CD4-positive, alpha-beta T cell treated with Interleukin-17A for 1 hour (primary cell): ENCODE measurements at places on chromosomes 2 and 18.

GRCh38 chr18:60873708-60874107, 459.5 kb upstream of the CDH20 start:
- no peak for DNase-seq

- DNase-seq = no peak
Measured at GRCh38 chr2:149577269-149577668, 10.3 kb downstream of the MMADHC start.

DNA sequence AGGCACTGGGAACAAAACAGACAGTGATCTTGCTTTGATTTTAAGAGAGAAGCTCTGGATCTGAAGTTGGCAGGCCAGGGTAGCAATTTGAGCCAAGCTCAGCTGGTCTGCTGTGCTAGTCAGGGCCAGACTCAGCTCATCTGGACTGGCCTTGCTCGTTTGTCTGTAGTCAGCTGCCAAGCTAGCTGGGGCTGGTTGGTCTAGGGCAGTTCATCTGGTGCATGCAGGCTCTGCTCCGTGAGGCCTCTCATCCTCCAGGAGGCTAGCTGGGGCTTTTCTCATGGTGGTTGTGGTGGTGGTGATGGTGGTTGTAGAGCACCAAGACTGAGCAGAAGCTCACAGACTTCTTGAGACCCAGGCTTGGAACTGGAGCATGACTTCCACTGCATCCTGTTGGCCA, 10.3 kb downstream of the FBLN7 start:
- DNase-seq = no peak

DNA sequence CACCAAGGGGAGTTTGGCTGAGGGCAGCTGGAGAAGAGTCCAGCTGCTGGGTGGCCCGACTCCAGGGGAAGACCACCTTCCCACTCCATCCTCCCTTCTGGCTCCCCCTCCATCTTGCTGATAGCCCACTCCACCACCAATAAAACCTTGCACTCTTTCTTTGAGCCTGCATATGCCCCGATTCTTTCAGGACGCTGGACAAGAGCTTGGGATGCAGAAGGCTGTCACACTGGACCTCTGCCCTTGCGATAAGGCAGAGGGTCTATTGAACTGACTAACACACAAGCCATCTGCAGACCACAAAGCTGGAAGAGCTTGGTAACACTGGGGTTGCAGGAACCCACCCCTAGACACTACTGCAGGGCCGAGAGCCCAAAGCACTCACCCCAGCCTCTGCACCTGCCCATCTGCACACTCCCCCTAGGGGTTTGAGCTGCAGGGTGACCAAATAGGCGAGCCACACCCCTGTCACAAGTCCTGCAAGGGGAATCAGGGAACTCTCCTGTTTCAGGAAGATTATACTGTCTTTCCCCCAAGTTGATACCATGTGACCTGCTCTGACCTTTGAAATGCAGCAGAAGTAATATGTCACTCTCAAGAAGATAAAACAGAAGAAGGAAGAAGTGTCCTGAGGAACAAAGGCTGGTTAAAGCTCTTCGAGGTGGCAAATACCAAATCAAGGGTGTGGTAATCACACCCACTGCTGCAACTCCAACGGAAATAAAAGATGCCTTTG, 70.5 kb downstream of the SMAD4 start:
- no peak for DNase-seq

- DNase-seq = no peak
Measured at GRCh38 chr2:72103161-72103560, 44.5 kb downstream of the CYP26B1 start.

GRCh38 chr2:240848900-240849680, 19.5 kb upstream of the AGXT start:
- DNase-seq = no peak

DNA sequence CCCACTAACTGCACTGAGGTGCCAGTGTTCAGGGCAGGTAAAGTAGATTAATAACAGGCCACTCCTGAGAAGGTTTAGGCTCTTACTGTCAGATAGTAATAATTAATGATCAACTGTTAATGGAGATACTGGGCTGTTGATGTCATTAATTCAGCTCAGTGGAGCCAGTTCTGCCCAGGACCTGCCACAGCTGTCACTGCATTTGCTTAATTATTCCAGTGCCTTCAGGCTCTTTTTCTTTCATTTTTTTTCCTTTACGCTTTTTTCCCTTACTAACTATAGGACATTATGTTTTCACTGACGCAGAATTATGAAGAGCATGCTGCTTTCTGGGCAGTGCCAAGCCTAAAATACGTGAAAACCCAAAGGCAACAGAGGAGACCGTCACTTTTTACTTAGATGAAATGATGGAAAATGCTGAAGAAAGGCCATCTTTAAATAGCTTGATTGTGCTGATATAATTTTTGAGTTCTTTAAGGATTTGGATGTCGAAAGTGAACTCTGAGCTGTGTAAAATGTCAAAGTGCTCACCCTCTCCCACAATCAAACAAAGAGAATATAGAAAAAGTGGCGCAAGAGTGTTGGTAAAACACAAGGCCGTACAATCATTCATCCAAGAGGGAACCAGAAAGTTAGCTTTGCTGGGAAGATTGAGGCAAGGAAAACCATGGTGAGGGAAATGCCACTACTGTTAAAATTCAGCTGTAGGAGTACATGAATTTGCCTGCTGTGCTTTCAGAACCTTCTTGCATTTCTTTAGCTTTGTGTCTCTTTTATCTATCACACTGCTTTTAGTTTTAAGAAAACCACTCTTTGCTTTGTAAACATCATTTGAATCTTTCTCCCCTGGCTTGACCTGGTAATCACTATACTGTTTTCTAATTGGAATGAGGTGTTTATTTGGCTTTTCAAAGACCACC, 192.0 kb upstream of the ZEB2 start:
- DNase-seq = no peak

DNA sequence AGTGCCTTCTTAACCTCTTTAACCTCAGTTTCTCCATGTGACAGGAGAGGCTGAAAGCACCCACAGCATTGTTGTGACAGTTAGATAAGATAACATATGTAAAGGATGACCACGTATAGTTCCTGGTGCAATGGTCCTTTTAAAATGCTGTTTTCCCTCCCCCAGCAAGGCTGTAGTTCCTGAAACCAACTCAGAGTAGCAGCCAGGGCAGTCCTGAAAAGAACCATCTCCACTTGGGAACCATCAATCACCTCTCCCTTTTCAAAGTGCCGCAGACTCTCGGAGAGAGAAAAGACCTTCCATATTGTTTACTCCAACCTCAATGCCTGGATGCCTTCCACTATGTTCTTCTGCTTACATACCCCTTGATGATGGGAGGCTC, 158.8 kb downstream of the DDX1 start:
- no peak for DNase-seq

DNA sequence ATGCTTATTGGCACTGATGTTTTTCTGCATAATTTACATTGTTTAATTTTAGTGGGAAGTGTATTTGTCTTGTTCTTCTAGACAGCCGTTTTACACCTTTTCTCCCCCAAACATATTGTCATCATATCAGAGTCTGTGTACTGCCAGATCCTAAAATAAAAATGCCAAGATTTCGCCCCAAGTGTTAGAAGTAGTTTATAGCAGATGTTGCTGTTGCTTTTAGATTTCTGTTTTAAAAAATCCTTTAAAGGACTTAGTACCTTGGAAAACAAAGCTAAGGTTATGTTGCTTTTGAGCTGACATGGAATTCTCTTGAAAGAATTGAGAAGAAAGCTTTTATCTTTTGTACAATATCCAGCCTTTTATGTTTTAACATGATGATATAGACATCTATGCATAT, 36.0 kb downstream of the NAB1 start:
- no peak for DNase-seq

- no peak for DNase-seq
Measured at GRCh38 chr2:21367421-21367820, 243.7 kb downstream of the TDRD15 start.

GRCh38 chr2:222434204-222434603, 9.9 kb downstream of the SGPP2 start:
- no peak for DNase-seq

- DNase-seq = peak; percentile 88
Measured at GRCh38 chr2:74553892-74554819, at the start of the genes DOK1 and LOXL3. TSS of gene DOK1 (plus strand) at chr2:74554720. CDS start at chr2:74554755, 35 bp downstream. TSS of gene LOXL3 (minus strand) at chr2:74553942. CDS start at chr2:74552634, 1,308 bp downstream.

DNA sequence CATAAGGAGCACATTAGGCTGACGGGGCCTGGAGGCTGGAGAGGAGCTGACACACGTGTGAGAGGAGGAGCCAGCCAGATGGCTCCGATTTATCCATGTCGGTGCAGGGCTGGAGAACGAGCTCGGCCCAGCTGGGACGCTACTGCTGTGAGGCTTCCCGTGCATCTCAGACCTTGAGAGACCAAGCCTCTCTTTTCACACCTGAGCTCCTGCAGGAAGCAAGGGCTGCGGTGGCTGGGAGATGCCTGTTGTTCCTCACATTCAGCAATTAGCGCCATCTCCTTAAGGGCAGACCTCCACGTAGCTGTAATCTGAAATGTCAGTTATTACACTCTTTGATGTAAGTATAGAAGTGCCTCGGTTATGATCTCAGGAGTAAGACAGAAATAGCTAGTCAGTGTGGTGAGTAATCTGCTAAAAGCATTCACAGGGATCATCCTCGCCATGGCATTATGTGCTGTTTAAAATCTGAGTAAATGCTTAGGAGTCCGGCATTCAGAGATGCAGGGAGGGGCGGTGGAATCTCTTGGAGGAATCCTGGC, 107.9 kb downstream of the PRKCE start:
- DNase-seq = no peak

DNA sequence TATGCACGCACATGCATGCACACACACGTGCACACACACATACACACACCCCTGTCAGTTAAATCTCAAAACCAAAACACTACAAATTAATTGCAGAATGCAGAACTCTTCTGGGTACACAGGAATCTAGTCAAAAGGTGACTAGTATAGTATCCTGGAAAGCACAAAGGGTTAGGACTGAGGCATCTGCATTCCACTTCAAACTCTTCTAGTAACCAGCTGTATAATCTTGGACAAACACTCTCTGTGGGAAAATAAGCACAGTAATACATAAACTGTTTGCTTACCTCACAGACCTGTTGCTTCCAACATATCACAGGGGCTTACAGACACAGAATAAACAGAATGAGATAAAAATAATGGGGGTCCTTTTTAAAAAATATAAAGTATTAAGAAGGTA, 49.1 kb downstream of the TTC21B start:
- no peak for DNase-seq

GRCh38 chr2:72000110-72000509, 147.6 kb downstream of the CYP26B1 start:
- DNase-seq = no peak

- DNase-seq = no peak
Measured at GRCh38 chr2:44869761-44870160, 71.7 kb upstream of the SIX3 start.

GRCh38 chr18:34942276-34942675, 98.9 kb upstream of the MAPRE2 start:
- no peak for DNase-seq

DNA sequence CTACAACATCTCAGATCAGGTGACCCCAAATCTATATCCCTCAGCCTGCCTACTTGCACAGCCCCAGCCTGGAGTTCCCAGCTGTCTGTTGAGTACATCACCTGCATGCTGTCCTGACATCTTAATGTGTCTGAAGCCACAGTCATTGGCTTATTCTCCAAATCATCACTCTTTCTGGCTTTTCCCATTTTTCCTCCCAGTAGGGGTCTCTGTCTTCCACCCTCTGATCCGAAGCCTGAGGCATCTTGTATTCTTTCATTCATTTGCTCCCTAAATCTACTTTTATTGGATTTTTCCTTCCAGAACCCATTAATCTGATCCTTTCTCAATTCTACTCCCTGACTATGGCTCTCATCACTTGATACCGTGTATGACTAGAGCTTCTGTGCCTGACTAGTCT, 332.9 kb upstream of the DCC start:
- DNase-seq = no peak

DNA sequence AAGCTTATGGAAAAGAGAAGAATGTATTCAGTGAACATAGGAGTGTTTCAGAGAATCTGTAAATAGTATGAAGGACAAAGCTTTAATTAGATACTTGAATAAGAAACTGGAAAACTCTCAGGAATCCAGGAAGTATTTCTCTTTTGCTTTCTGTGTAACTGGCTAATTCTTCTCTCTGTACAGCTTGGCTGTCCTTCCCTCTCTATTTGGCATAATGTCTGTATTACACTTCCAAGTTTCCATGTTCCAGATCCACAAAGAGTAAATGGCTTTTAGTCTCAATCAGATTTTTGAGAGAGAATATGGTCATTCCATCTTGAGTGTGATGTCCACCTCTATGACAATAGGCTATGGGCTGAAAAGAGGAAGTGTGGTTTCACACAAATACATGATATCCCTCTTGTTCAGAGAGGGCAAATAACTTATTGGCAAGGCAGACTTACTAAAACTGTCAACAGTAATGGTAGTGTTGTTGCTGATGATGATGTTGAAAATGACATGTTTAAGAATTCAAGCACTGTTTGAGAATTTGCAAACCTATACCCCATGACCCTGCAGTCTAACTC, 129.2 kb upstream of the ERBB4 start:
- no peak for DNase-seq

GRCh38 chr2:16430846-16431245, 234.8 kb downstream of the CYRIA start:
- DNase-seq = no peak

DNA sequence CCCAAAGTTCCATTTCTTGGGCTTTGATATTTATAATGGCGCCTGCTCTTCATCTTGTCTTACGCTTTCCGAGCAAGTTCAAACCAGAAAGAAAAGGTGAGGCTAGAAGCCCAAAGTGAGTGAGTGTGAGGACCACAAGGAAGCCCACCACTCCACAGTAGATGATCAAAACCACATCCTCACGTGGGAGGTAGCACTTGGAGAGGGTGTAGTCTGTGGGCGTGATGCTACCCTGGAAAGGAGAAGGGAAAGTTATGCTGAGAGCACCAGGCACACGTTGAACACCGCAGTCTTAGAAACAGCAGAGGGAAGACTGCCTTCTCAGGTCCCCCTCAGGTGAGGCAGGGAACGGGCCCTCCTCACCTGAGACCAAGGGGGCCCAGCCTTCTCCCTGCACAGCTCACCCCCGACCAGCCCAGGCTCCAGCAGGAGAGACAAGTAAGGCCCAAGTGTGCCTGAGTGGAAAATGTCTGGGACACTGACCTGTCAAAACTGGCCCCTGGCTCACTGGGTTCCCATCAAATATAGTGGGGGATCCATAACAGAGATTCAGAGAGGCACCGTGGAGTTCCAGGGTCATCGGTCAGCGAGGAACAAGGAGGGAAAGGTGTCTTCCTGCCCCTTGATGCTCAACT, 23.6 kb downstream of the MPPE1 start:
- no peak for DNase-seq

- no peak for DNase-seq
Measured at GRCh38 chr2:80048296-80048695, 256.3 kb downstream of the LRRTM1 start.

- DNase-seq = no peak
Measured at GRCh38 chr2:146681991-146682390, 1162.8 kb upstream of the ACVR2A start.

GRCh38 chr2:102891296-102891695, 129.5 kb downstream of the TMEM182 start:
- DNase-seq = no peak

DNA sequence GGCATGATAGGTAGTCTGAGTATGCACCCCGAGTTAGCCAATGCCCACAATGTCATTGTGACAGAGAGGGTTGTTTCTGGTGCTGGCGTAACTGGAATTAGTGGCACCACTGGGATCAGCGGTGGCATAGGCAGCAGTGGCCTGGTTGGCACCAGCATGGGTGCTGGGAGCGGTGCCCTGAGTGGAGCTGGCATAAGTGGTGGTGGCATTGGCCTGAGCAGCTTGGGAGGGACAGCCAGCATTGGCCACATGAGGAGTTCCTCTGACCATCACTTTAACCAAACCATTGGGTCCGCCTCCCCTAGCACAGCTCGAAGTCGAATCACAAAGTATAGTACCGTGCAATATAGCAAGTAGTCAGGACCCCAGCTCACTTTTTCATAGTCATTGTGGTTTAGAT, 21.6 kb upstream of the DSG4 start:
- no peak for DNase-seq

- no peak for DNase-seq
Measured at GRCh38 chr2:101803128-101803527, 105.6 kb downstream of the MAP4K4 start.
